SHP77 treated with DMSO at 0.1 percent for 48 hours (cell line): ENCODE measurements at places on chromosomes 2 and 18.

DNA sequence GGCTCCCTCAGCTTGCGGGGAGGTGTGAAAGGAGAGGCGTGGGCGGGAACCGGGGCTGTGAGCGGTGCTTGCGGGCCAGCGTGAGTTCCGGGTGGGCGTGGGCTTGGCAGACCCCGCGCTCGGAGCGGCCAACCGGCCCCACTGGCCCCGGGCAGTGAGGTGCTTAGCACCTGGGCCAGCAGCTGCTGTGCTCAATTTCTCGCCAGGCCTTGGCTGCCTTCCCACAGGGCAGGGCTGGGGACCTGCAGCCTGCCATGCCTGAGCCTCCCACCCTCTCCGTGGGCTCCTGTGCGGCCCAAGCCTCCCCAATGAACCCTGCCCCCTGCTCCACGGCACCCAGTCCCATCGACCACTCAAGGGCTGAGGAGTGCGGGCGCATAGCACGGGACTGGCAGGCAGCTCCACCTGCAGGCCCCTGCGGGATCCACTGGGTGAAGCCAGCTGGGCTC is 48.2 kb downstream of the RNF138 start:
- DNase-seq = peak; percentile 55

GRCh38 chr2:232779934-232780333 is 3.6 kb upstream of the KCNJ13 start:
- no peak for DNase-seq

GRCh38 chr2:159427048-159427447 is 140.5 kb upstream of the WDSUB1 start:
- no peak for DNase-seq

GRCh38 chr2:135030826-135031225 is 16.4 kb downstream of the MAP3K19 start:
- DNase-seq = no peak

DNA sequence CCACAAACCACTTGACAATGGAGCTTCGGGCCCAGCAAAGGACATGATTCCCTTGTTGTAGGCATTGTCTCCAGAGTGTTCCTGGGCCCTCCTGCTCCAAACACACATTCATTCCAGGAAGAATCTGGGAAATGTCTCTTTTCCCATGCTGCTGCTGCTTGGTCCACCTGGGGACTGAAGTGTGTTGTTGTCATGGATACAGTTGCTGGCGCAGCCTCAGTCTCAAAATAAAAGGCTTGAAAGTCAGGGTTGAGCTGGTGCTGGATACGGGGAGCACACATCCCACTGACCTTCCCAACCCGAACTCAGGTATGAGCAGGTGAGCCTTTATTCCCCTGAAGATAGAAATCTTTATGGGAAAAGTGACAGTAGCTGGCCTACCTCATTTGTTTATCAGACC is 30.6 kb upstream of the SPP2 start:
- no peak for DNase-seq

DNA sequence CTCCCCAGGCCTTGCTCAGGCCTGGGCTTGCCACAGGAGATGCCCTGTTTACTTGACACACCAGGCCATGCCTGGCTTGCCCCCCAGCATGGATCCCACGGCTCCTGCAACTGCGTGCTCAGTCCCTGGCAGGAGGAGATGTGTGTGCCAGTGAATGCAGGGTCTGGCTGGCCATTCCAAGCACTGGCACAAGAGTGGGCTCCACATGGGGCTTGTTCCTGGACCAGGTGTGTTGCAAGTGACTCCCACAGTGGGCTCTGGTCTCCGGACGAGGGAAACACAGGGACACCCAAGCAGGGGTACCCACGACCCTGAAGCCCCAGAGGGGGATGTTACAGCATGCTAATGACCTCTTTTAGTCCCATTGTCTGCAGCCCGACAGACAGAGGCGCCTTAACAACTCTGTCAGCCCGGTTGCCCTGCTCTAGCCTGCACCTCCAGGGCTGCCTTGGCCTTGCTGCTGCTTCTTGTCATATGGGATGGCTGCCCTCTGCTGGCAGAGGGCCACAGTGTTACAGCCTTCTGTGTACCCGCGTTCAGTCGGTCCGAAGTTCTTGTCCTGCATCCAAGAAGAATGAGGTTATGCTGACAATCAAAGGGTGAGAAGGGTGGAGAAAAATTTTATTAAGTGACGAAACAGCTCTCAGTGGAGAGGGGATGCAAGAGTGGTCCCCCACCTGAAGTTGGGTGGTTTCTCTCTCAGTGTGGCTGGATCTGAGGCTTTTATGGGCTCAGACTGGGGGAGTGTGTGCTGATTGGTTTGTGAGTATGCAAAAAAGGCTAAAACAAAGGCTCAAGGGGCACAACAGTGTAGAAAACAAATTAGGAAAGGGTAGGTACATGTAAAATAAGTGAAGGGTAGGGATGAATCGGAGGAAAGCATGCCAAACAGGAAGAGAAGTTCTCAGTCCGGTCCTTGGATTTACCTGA is 180.4 kb downstream of the MBD5 start:
- DNase-seq = no peak

- no peak for DNase-seq
Observed at GRCh38 chr18:62576845-62577512, 54.2 kb downstream of the ZCCHC2 start.

GRCh38 chr2:176163672-176164056 is 6.6 kb downstream of the HOXD3 start:
- DNase-seq = no peak

DNA sequence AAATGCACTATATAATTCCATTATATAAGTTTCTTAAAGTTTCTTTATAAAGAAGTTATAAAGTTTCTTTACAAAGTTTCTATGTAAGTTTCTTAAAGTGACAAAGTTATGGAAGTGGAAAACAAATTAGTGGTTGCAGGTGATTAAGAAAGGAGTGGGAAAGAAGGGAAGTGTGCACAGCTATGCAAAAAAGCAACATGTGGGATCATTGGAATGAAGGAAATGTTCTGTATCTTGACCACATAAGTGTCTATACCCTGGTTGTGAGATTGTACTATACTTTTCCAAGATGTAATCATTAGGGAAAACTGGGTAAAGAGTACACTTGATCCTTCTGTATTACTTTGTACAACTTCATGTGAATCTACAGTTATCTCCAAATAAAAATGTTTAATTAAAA is 1541.1 kb downstream of the LRP1B start:
- DNase-seq = no peak

DNA sequence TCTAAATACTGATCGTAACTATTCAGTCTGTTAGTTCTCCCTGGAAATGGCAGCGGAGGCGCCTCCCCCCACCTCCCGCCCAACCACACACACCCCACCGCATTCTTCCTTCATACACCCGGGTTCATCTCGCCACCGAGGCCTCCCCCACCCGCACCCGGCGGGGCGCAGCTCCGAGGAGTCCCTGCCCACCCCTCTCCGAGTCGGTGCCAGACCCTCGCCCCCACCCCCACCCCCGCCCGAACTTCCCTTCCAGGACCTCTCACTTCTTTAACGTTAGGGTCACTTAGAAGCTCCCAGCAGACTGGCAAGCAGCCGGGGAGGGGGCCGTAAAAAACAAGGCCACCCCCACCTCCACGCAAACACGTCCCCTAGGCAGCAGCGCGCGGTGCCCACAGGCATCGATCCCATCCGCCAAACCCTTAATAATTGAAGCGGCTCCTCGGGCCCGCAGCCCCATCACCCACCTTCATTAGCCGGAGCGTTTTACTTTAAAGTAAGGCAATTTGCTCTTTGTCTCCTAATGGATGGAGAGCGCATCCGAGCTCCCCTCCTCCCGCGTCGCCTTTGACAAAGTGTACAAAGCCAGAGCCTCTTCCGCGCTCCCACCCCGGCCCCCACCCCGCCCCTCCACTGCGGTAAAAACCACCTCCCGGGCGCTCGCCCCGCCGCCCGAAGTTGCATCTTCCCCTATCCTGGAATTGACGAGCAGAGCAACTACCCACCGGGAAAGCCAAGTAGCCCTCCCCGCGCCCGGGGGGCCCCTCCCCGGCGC is 624 bp downstream of the ZNF516 start:
- no peak for DNase-seq

DNA sequence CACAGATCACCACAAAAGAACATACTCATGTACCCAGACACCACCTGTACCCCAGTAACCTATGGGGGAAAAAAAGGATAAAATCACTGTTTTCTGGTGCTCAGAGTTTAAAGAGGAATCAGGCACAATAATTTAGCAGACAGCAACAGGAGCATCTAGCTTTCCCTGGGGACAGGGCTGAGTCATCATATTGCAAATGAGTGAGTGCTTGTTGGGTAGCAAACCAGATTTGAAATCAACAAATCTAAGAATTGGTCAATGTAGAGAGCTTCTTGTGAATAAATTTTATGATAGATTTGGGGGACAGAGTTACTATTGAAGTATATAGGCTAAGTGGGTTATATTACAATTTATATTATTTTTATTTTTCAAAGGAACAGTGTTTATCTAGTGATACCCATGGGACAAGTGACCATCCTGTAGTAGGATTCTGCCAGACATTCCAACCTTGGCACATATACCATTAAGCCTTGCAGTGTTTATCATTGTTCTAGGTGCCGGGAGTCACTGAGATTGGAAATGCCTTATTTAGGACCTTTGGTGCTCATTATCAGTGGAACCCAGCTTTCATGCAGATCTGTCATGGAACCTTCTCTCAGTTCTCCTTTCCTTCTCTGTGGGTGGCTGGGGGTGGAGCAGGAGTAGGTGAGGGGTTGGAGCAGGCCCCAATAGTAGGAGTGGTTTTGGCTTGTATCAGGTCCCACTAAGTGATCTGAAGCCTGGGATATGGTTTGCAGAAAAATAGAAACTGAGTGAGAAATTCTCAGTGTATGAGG is 117.2 kb downstream of the CERS6 start:
- no peak for DNase-seq

DNA sequence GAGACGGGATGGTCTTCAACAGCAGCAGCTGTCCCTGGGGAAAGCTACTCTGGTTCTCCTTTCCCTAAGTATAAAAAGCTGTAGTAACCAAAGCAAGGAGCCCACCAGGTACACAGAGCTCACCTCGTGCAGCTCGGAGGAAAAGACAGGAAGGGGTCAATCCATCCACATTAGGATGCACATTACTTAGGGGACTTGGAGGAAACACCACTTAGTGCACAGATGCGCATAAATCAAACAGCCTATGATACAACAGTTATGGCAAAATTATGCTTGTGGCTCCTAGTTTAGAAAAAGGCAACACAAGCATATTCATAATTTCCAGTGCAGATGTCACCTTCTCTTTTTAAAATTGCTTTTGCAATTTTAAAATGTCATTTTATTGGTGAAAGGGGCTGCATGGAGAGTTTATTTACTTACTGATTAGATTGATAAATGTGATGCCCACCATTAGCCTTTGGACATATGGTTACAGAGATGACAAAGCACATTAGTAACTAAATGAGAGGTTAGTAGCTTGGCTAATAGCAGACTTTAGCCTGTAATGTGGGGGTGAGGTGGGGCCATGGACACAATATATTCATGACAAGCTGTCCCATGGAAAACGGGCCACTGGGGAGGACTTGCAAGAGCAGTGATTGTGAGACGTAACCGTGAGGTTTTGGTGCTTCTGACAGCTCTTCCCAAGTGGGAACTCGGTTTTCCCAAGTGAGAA is 199.8 kb downstream of the MYT1L start:
- DNase-seq = no peak

- DNase-seq = no peak
Observed at GRCh38 chr18:23377669-23378301, 75.3 kb upstream of the RIOK3 start.

DNA sequence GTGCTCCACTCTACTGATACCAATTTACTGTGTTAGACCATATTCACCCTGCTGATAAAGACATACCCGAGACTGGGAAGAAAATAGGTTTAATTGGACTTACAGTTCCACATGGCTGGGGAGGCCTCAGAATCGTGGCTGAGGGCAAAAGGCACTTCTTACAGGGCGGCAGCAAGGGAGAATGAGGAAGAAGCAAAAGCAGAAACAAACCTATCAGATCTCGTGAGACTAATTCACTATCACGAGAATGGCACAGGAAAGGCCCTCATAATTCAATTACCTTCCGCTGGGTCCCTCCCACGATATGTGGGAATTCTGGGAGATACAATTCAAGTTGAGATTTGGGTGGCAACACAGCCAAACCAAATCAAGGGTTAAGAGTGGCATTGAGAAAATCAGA is 65.2 kb downstream of the LDLRAD4 start:
- DNase-seq = no peak

- no peak for DNase-seq
Observed at GRCh38 chr18:50473881-50474280, 86.0 kb upstream of the MAPK4 start.

DNA sequence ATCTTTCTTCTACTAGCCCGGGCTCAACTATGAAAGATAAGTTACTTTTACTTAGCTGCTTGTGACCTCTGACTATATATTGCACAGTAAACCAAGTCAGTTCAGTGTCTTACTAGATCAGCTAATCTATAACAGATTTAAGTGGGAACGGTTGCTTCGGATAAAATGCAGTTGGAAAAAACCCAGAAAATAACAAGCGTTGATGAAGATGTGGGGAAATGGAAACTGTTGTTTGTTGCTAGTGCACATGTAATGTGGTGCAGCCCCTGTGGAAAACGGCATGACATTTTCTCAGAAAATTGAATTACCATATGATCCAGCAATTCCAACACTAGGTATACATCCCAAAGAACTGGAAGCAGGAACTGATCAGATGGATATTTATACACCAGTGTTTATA is 248.5 kb downstream of the PRKCE start:
- no peak for DNase-seq

DNA sequence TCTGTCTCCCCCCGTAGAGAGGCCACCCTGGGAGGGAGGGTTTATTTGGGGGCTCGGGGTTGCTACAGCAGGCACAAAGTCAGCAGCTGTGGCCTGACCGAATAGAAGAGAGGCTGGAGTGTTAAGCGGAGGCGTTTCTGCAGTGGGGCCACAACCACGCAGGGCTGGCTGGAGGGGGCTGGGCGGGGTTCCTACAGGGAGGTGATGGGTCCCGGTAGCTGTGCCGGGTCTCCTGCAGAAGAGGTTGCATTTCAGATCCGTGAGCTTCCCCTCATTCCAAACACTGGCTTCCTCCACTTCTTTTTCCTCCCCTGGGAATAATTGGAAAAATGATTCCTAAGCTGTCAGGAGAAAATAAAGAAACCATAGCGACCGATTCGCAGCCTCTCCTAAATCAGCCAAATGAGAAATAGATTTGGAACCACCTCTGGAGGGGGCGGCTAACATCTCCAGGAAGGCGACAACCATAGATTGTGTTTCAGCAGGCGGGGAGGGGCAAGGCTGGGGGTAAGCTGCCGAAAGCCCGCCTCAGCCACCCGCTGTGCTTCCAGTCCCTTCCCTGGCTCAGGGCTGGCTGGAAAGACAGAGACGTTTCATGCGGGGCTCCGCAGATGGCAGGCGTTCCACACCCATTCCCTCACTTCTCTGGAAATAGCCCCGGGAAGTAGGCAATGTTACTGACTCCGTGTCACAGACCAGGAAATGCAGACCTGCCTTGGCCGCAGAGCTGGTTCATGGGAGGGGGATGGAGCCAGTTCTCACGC is 85.6 kb upstream of the TAF1B start:
- no peak for DNase-seq

DNA sequence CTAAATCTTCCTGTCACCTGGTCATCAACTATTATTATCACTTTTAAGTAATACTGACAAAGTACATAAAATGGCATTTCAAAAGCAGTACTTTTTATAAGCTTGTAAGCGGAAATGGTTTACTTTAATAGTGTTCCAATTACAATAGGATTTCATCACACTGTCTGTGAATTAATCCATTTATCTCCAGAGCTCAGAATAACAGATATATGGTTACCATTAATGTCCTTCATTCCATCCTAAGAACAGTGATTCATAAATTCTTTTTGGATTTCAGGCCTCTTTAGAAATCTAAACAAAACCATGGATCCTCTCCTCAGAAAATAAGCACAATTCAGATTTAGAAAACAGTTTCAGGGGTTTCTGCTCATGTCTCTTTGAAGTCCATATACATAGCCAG is 68.4 kb downstream of the PID1 start:
- no peak for DNase-seq
